Vagina (tissue), 2 donors: ENCODE measurements at places on chromosomes 12 and 14.

DNA sequence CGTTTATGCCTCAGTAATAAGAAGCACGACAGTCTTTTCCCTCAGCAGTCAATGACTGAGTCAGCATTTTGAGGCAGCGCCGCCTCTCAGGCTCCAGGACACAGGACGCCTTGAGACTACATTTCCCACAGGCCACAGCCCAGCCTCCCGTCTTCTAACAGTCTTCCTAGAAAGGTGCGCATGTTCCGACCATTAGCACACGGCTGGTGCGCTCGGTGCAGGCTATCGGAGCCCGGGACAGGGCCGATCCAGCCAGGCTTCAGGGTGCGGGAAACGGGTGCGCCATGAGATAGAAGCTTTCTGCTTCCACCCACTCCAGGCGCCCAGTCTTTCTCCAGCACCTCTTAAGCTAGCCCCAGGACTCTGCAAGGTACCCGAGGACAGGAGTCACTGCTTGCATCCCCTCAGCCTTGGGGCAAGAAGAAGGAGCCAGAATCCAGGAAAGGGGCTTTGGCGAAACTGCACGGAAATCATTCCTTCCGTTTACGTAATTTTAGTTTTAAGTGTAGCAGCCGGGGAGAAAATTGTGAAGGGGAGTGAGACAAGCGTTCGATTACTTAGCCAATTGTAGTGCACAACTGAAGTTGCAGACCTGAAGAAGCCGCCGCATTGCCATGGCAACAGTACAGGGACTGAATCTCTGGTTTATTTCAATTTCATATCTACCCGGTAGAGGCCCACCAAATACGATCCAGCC, 54.0 kb downstream of the ZNF641 start:
- no peak for DNase-seq

- no peak for DNase-seq
These were observed 103.1 kb downstream of the UNC79 start for GRCh38 chr14:93533842-93534241.

- no peak for DNase-seq
These were observed 3.8 kb upstream of the SCARB1 start for GRCh38 chr12:124867401-124867930.

DNA sequence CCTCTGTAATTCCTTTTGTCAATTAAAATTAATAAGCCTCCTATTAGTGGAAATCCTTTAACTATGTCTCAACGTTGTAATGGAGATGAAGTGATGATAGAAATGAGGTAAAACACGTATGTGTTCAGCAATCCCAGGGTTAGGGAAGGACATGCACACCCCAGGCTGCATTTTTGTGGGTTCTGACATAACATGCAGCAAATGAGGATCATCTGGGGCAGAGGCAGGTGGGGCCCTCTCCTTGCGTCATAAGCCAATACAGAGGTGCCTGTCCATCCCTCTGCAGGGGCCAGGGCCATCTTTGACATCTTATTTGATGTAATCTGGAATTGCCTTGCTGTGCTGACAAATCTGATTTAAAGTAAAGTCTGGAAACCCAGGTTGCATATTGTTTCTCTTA, 73.2 kb downstream of the MYRFL start:
- DNase-seq: no peak

GRCh38 chr12:131487388-131488124, 223.3 kb upstream of the SFSWAP start:
- DNase-seq: no peak

GRCh38 chr14:29273513-29273912, 506.9 kb downstream of the FOXG1 start:
- DNase-seq: no peak

GRCh38 chr14:71190770-71191374, 283.6 kb downstream of the PCNX1 start:
- DNase-seq: no peak

GRCh38 chr12:73973486-73973885, 564.1 kb upstream of the ATXN7L3B start:
- no peak for DNase-seq

- no peak for DNase-seq
These were observed 32.5 kb downstream of the SRGAP1 start for GRCh38 chr12:63876980-63877379.

DNA sequence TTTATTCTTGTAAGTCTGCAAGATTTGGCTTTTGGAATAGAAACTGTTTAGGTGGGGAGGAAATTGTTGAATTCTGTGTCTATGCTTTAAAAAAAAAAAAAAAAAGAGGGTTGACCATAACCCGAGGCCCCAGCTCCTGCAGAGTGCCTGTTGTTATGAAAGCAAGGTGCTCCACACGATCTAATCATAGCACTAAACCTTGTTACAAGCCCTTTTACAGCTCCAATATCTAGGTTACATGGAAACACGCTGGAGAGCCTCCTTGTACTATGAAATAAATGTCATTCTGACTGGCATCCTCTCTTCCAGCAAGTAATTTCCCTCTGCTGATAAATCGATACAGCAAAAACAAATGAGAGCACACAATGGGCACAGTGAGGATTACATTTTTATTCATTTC, 303.1 kb upstream of the SOX5 start:
- DNase-seq: no peak

DNA sequence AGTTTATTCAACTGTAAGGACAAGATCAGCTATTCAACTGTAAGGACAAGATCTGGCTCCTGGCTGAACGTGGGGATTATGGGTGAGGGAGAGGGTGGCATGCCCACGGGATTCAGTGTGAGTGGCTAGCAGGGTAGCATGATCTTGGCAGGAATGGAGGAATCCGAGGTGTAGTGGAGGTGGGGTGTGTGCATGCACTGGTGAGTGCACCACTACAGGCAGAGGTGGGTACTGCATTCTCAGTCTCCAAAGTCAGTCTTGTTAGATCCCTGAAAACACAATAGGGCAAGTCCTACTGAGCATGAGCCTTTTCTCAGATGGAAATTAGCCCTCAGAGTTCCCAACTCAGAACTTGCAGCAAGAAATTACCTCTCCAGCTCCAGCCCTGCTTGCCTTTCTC, 32.2 kb upstream of the DCD start:
- DNase-seq: no peak

GRCh38 chr14:93691042-93691780, 97.1 kb downstream of the PRIMA1 start:
- DNase-seq: no peak

DNA sequence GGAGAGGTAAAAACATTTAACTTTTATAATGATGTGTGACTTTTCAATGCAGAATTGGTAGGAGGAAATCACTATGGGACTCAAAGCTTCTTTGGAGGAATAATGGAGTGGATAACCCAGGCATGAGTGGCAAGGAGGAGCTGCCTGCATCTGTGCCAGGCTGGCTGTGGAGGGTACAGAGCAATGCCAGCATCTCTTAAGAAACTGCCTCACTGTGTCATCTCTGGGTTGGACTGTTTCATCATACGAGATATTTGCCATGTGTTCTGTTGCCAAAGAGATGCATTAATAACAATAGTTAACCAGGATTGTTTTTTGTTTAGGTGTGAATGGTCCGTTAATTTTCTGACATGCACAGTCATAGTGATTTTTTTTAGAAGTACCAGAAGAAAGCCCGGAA, 183.7 kb upstream of the NTF3 start:
- DNase-seq: no peak

DNA sequence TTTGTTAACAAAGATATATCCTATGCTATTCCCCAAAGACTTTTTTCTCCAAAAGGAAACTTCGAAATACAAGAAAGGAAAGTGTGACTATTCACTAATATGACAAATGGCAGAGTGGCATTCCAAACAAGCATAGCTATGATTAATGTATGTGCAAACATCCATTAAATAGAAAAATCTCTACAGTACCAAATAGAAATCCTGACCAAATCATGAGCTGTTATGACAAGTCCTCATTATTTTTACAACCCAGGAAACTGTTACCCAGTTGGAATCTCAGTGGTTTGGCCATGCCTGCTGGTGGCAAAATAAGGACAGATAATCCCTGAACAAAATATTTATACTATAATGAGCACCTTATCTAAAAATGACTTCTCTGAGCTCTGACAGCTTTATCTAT, 202.1 kb downstream of the SEC23A start:
- no peak for DNase-seq

- DNase-seq: no peak
These were observed 77.2 kb downstream of the BHLHE41 start for GRCh38 chr12:26047401-26048226.

DNA sequence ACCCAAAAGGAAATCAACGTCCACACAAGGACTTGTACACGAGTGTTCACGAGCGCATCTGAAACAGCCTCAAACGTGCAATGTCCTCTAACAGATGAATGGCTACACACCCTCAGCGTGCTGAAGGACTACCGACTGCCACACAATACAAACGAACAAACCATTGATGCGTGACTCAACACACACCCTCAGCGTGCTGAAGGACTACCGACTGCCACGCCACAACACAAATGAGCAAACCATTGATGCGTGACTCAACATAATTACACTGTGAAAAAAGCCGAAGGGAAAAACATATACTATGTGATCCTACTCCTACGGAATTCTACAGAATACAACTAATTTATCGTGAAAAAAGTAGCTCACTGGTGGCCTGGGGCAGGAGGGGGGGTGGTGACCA, 25.1 kb upstream of the BTBD6 start:
- DNase-seq: no peak

DNA sequence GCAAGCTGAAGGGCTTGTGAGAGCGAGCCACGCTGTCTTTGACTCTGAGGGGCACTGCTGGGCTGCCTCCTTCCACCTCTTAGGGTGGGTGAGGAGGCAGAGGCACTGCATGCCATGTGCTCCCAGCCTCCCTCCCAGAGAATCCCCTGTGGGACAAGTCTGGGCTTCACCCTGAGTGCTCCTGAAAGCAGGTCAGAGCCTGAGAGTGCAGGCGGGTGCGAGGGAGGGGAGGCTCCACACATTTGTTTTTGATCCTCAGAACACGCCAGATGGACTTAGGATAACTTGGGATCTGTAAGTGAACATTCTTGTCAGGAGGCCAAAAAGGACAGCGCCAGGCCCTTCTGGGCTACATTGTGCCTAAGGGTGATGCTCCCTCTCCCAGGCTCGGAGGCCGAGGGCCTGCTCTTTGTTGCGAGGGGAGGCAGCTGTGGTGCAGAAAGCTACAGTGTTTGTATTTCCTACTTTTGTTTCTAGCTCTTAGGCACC, 155.4 kb downstream of the TMX1 start:
- DNase-seq: no peak

DNA sequence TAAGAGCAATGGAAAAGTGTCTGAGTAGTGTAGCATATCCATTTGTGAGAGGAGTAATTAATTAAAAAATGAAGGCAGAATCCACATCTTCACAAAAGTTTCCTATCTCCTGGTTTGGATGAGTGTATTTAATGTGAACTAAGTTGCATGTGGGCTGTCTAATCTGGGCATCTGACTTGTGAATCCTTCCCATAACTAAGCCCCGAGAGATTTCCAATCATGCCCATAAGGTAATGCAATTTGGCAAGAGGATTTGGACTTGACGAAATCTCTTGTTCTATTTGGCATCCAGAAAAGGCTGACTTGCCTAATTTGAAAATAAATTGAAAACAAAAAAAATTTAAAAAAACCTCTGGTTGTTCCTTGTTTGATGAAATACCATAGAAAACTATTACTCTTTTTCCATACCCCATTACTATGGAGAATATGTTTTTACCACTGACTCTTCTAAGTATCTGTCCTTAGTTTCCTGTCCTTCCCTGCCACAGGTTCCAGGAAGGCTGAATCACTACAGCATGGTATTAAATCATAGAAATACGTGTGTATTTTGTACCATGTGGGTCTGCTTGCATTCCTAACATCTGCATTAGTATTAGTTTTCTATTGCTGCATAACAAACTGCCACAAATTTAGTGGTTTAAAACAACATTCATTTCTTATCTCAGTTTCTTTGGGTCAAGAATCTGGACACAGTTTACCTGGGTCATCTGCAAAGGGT, 48.4 kb downstream of the ETV6 start:
- DNase-seq: no peak

- no peak for DNase-seq
These were observed 36.6 kb downstream of the ETV6 start for GRCh38 chr12:11686120-11686519.

- DNase-seq: no peak
These were observed 25.3 kb downstream of the GNS start for GRCh38 chr12:64733857-64734256.

- no peak for DNase-seq
These were observed 25.3 kb downstream of the JDP2 start for GRCh38 chr14:75452900-75453816.

DNA sequence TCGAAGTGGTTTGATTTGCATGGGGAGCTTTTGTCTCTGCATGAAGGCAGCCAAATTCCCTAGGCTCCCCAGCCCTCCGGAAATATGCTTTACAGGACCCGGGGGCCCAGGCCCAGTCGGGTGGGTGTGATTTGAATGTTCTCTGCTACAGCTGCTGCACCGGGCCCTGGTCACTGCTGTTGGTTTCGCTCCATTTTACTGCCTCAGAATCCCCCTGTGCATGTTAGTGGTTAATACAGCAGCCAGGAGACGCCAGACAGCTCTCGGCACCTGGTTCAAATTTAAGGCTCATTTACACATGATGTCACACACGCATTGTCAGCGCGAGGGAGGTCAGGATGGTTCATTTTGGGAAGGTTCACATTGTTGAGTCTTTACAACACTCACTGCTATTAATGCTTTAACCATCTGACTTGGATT, 99.6 kb downstream of the SLC38A6 start:
- no peak for DNase-seq

DNA sequence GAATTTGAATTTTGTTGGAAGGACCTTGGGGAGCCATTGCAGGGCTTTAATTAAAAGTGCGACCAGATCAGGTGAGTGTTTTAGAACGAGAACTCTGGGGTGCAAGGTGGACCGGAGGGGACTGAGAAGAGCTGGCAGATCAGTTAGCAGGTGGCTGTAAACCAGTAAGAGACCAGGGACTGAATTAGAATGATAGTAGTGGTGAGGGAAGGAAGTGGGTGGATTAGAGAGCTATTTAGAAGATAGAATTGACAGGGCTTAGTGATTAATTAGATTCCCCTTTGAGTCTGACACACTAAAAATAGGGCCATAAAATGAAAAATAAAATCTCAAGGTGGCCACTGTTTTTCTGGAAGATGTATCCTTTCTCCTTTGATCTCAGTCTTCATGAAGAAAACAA, 44.8 kb downstream of the PLXNC1 start:
- DNase-seq: no peak

DNA sequence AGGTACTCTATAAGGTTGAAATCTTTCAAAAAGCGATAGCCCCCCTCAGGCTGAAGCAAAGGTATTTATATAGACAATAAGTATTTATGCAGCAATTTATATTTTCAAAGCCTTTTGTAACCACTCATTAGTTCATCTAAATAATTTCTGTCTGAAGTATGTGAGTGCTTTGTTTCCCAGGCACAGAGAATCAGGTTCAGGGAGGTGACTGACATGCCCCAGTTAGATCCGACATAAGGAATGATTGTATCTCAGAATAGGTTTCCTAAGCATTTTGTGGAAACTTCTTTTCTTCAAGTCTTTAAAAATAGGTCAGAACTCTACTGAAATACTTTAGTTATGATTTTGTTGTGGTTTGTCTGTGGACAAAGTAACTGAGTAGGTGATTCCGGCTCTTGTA, 283.4 kb upstream of the G2E3 start:
- no peak for DNase-seq

- no peak for DNase-seq
These were observed 212.2 kb downstream of the NPAS3 start for GRCh38 chr14:33150666-33151428.
